ENCODE measurements at places on chromosomes 2 and 18.

GRCh38 chr2:100301881-100302584, 20.3 kb downstream of the LONRF2 start:
- no peak for DNase-seq

DNA sequence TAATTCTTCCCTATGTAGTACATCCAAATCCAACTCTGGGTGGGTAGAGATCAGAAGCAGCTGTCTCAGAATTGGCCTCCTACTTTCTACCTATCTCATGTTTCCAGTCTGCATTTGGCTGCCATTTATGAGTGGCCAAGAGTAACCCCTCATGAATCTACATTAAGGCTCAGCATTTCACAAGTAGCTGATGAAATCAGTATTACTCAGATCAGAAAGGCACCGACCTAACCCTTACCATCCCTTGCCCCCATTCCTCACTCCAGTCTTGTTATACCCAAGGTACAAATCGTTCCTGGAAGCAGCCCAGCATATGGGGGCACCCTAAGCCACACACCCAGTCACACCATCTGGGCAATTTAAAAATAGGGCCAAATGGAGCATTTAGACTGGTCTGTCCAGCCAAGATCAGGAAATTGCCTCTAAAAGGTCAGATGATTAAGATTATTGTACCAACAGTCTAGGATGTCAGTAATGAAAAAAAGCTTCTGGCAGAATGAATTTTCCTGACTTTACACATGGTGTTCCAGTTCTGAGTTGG, 37.1 kb downstream of the CD28 start:
- DNase-seq: no peak

DNA sequence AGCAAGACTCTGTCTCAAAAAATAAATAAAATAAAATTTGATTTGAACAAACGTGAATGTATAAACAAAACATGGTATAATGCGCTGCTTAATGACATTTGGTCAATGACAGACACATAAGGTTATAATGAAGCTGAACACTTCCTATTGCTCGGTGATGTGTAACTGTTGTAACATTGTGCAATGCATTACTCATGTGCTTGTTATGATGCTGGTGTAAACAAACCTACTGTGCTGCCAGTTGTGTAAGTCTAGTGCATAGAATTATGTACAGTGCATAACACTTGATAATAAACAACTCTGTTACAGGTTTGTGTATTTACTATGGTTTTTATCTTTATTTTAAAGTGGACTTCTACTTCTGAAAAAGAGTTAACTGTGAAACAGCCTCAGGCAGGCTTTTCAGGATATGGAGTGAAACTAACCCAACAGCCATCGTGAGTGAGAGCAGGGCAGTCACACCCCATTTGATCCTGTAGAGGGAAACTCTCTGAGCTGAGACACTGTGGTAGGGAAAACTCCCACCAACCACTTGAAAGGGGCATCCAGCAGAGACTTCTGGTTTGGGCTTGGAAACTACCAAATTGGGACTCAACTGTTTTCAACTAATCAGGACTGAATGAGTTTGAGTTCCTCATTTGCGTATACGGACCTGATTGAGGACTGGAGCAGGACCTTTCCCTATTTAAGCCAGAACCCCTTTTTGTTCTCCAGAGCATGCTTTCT, 8.7 kb upstream of the RPRD1A start:
- no peak for DNase-seq

- DNase-seq: no peak
Measured at GRCh38 chr18:13762690-13763439, 36.4 kb downstream of the RNMT start.

GRCh38 chr2:191899410-191899809, 52.5 kb upstream of the CAVIN2 start:
- DNase-seq: no peak

- DNase-seq: no peak
Measured at GRCh38 chr18:23133860-23134779, 1.2 kb upstream of the CABLES1 start.

DNA sequence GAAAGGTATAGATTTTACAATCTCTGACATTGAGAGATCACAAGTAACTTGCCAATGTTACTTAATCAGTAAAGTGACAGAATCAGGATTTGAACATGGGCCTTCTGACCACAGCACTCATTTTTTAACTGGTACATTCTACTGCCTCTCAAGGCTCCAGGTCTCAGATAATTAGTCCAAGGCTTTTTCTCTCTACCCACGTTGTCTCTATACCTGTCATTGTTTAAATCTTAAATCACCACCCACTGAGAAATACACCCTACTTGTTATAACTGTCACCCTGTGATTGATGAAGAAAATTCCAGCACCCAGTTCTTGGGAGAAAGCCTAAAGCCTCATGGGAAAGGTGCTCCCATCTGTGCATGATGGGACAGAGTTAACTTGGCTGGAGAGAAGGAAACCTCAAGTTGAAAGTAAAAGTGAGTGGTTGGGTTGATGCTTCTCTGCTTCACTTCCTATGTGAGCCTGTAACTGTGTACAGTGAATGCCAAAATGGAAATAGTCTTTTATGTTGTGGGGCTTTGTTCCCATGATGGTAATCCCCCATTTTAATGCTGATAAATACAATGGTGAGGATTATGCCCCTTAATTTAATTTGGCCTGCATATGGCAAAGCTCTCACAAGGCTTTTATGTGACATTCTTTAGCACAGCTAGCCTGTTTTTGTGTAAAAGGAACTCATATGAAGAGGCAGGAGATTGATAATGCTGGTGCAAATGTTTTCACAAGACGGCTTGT, 190.1 kb upstream of the SP5 start:
- DNase-seq: no peak
